Stimulated activated CD8-positive, alpha-beta memory T cell treated with anti-CD3 and anti-CD28 coated beads, Interleukin-4, amount 100 ng/mL, for 24 hours (primary cell): ENCODE measurements at places on chromosomes 12 and 14.

- DNase-seq, result no peak
These were observed 47.5 kb upstream of the OAS1 start for GRCh38 chr12:112859291-112859690.

DNA sequence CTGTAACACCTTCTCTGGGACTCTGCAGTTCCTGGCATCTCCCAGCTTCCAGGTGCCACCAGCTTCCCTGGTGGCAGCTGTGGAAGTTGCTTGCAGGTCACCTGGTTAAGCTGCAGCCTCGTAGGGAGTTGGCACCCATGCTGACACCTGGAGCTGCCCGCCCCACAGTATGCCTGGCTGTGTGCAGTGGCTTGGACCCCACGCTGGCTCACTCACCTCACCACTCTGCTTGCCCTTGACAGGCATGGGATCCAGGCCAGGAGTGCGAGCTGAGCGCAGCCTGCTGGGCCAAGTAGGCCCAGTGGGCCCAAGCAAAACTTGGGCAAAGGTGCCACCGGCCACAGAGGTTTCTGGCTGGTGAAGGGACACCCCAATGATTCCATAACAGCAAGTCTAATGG, 48.5 kb downstream of the EGLN3 start:
- no peak for DNase-seq

DNA sequence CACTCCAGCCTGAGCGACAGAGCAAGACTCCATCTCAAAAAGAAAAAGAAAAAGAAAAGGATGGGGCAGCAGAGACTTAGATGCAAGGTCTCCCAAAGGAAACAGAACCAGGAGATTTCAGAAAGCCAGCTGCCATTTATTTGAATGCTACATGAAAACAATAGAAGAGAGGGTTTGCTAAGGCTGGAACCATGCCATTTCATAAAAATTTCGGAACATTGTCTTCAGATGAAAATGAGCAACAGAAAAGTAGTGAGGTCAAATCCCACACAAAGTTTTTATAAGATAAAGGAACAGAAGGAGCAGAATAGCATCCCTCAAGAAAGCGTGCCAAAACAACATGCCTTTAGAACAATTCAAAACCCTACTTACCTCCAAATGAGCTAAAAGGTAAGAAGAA, 175.3 kb downstream of the ETV6 start:
- DNase-seq, result no peak

- DNase-seq, result no peak
These were observed 24.8 kb downstream of the ATF7 start for GRCh38 chr12:53601296-53601847.
